ENCODE measurements at places on chromosomes 1 and 21.

GRCh38 chr1:193543259-193543658 lies 356.8 kb upstream of the B3GALT2 start:
- DNase-seq, result peak; percentile 67

GRCh38 chr1:8348777-8349472 lies 31.0 kb downstream of the SLC45A1 start:
- peak; percentile 54 for DNase-seq

GRCh38 chr1:65469126-65469888 lies 48.8 kb downstream of the LEPR start:
- DNase-seq, result no peak

GRCh38 chr1:110135246-110135645 lies 15.0 kb upstream of the SLC6A17 start:
- no peak for DNase-seq

GRCh38 chr1:26696654-26697430 lies 1.0 kb downstream of the ARID1A start:
- no peak for DNase-seq

DNA sequence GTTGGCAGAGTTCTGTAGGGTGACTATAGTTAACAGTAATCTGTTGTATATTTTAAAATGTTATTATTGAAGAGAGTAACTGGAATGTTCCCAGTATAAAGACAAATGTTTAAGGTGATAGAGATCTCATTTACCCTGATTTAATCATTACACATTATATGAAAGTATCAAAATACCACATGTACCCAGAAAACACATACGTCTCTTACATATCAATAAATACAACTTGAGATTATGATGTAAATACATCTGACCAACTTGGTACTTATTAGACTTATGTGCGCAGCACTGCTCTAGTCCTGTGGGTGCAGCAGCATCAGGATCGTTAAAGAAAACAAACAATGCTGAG lies 670 bp upstream of the PARK7 start:
- DNase-seq, result no peak

- DNase-seq, result no peak
Observed at GRCh38 chr21:39461419-39461818, 9.6 kb downstream of the SH3BGR start.

DNA sequence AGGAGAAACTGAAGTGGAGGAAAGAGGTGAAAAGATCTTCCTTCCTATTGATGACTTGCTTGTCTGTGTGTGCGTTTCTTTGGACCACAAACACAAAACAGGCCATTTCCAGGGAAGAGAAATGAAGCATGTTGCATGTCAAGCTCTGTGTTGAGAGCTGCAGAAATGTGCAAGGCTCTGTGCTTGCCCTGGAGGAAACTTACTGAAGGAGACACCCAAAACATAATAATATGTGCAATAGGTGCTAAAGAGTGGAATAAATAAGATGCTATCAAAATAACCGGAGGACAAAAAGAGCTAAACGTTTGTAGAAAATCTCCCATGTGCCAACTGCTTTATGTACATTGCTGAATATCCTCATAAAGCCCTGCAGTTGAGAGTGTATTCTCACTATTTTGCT lies 195.2 kb upstream of the HMGB4 start:
- no peak for DNase-seq

- peak; percentile 68 for DNase-seq
Observed at GRCh38 chr1:214401666-214402065, 120.7 kb downstream of the SMYD2 start.

- no peak for DNase-seq
Observed at GRCh38 chr1:68751723-68752122, 254.8 kb upstream of the DEPDC1 start.

GRCh38 chr1:53330819-53331218 lies 2.9 kb upstream of the LRP8 start:
- no peak for DNase-seq

GRCh38 chr21:27326301-27326700 lies 359.4 kb upstream of the ADAMTS5 start:
- DNase-seq, result no peak

DNA sequence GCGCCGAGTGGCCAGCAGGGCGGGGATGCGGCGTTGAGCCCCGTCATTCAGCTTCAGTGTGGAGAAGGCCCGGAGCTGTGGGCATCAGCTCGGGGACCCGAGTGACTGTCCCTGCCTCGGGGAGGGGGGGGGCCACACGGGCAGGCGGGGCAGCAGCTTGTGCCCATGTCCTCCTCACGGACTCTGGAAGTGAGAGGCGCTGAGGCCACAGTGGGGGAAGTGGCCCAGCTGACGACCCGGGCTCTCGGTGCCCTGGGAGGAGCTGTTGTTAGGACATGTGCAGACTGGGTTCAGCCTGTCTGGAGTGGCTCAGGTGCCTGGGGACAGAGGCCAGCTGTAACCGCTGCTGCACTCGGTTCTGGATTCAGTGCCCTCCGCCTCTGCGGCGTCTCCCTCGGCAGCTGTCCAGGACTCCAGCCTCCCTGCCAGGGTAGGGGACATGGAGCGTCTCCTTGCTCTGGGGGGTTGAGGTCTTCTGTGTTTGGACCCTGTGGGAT lies 71.1 kb downstream of the SKI start:
- DNase-seq, result no peak

DNA sequence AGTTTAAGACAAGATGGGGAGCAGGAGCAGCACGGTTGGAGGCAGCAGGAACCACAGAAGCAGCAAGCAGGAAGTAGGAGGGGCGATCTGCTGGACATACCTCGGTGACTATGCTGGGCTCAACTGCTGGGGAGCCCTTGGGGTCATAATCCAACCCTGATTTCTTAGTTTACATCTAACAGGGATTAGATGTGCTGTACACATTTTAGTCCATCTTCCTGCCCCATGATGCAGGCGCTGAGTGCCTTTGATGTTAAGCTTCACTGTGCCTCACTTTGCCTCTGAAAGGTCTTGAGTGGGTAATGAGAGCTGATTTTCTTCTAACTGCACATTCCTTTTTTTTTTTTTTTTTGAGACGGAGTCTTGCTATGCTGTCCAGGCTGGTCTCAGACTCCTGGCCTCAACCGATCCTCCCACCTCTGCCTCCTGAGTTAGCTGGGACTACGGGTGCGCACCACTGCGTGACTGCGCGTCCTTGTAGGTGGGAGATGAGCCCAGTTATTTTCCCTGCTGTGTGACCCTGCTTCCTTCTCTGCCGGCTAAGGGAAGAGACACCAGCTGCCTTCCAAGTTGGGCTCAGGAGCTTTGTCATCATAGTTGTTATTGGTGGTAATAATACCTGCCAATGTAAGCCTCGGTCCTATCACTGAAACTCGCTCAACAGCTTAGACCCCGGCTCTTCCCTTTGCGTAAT lies 1.1 kb upstream of the RCAN3 start:
- no peak for DNase-seq

DNA sequence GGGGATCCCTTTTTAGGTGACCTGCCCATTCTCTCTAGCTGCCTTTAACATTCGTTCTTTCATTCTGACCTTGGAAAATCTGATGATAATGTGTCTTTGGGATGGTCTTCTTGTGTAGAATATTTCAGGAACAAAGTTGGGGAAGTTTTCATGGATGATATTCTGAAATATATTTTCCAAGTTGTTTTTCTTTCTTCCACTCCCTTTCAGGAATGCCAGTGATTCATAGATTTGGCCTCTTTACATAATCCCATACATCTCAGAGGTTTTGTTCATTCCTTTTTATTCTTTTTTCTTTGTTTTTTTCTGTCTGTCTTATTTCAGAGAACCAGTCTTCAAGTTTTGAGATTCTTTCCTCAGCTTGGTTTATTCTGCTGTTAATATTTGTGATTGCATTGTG lies 13.9 kb upstream of the SCMH1 start:
- peak; percentile 46 for DNase-seq

GRCh38 chr1:155070721-155071569 lies 7.4 kb downstream of the EFNA4 start:
- peak; percentile 56 for DNase-seq

DNA sequence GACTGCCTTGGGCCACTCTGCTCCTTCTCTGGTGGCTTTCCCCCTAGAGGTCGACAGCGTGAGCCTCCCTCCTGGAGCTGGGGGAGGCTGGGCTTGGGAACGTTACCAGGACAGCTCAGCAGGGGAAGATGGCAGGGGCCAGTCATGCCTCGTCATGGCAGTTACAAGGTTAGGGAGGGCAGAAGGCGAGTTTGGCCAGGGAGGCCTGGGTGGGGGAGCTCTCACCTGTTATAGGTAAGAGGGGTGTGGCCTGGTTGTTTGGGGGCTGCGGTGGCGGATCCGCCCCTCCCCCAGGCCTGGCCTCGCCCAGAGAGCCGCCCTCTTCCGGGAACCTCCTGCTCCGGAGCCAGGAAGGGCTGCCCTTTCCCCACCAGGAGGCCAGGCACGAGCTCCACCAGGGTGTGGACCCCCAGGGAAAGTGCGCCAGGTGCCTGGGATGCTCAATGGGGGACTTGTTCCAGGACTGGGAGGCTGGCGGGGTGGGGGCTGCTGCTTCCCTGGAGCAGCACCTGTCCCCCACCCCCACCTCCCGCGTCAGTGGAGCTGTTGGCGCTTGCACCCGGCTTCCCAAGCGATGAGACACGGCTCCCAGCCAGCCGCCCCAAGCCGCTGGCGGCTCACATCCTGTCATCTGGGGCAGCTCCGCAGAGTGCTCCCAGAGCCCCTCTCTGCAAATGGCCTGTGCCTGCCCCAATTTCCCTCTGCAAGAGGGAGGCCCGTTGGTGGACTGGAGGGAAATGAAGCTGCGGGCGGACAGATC lies 23.6 kb upstream of the PKP1 start:
- peak; percentile 49 for DNase-seq

GRCh38 chr1:107433068-107433467 lies 292.2 kb downstream of the NTNG1 start:
- DNase-seq, result no peak

DNA sequence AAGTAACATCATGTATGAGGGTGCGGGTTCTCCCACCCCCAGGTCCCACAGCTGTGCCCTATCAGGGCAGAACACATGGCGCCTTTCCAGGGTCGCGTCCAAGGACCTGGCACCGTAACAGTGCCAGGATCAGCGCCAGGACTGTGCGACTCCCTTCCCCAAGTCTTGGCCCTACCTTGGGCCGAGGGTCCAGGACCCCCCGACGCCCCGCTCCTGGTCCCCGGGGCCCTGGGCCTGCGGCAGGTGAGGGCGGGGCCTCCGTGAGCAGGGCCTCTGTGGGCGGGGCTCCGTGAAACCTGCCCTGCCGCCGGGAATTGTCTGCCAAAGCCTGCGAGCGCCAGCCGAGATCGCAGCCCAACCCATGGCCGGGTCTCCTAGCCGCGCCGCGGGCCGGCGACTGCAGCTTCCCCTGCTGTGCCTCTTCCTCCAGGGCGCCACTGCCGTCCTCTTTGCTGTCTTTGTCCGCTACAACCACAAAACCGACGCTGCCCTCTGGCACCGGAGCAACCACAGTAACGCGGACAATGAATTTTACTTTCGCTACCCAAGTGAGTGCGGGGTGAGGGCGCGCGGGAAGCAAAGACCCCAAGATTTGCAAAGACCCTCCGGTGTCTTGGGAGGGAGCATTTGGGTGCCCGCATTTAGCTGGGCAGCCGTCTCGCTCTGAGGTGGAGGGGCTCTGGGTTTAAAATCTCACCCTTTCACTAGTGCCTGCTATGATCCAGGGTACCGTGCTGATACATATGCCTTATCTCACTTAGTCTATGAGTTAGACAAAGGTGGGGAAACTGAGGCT lies at the start of gene RHBG:
Gene RHBG, plus strand, starts transcription at position 323 of the 796 bp plus-strand sequence. Its CDS starts 39 bp downstream, at position 362.
- DNase-seq, result no peak

- DNase-seq, result no peak
Observed at GRCh38 chr1:196105901-196106300, 502.3 kb downstream of the KCNT2 start.

- no peak for DNase-seq
Observed at GRCh38 chr1:209703834-209704504, 677 bp upstream of the HSD11B1 start.

DNA sequence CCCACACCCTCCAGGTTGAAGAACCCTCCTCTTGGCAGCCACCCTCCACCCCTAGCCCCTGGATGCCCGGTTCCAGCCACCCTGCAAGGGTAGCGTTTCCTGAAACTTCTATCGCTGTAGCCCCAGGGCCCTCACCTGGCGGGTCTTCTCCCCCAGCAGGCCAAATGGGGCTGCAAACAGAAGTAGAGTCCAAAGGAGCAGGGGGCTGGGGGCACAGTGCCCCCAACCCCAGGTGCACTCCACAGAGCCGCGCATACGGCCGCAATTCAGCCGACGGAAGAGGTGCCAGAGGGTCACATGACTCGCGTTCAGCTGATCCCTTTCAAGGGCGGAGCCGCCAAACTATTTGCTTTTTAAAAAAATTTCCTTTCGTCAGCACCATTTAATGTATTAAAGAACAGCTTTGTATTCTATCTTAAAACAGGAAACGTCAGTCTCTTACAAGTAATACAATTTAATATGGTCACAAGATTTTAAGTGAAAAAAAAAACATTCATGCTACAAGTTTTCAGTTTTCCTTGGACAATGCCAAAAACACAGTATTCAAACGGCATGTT lies at the start of gene GLMP:
Gene GLMP, minus strand, starts transcription at position 289 of the 557 bp plus-strand sequence. Its CDS starts 34 bp downstream, at position 255.
- DNase-seq, result peak; percentile 62

DNA sequence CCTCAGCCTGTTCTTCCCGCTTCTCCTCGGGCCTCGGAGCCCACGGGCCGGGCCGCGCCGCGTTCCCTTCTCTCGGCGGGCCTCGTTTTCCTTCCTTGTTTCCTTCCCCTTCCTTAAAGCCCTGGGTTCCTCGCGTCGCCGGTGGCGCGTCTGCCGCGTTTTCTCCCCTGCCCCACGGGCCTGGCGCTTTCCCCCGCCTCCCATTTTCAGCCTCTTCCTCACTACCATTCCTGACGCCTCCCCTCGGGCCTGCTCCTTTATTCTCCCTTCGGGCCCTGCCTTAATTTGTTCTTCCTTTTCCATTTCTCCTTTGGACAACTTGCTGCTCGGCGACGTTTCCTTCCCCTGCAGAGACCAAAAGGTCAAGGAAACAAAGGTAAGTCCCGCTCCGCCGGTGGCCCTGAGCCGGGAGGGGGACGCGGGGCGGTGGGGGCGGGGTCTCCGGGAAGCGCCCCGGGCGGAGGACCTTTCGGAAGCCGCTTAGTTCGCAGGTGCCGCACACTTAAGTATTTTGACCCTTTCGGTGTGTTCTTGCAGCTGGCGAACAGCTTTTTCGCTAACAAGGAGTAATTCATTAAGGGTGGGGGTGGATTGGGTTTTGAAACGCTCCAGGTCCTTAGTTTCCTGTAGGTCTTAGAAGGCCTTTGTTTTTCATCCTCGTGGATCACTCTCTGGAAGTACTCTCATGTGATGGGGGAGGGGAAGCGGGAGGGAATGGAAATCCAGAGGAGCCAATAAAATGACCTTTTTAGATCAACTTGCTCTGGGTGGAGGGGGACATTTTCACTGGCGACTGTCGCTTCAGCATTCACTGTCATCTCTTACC lies 780 bp downstream of the YTHDF2 start:
- peak; percentile 40 for DNase-seq

DNA sequence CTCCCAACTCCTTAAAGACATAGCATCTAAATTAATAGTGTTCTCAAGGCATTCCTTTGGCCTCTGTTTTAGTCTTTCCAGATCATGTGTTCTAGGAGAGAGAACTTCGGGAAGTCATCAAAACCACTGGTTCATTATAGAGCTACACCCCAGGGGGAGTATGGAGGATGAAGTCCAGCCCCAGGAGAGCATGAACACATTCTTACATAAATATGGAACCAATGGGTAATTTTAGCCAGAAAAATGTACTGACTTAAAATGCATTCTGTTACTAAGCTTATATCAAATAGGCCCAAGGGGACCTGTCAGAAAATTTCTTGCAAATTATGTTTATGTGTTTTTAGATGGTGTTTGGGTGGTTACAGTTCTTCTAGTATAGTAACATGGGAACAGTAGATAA lies 165.2 kb downstream of the NTMT2 start:
- DNase-seq, result peak; percentile 62

- no peak for DNase-seq
Observed at GRCh38 chr1:5637171-5637570, 355.1 kb downstream of the NPHP4 start.

Data from fibroblast of skin of right quadriceps (primary cell).